Upper lobe of right lung (tissue), 1 donor: ENCODE measurements at places on chromosomes 6 and 20. TPM values are rescaled to one million over a fixed set of nuclear protein-coding genes. Genes with fewer than 3 reads are reported as not detected.

BAG2 gene
- total RNA-seq, result 7.1 TPM

DNAH8 gene
- 0.17 TPM for total RNA-seq

FOXC1 gene
- 4.9 TPM for total RNA-seq

MDFI gene
- total RNA-seq, result 11.0 TPM

GRCh38 chr20:32764005-32764960 is 2.1 kb downstream of the DNMT3B start:
- DNase-seq, result no peak

GRCh38 chr6:107786179-107786578 is 37.9 kb downstream of the SCML4 start:
- DNase-seq, result no peak

- DNase-seq, result no peak
Measured at GRCh38 chr20:42700372-42700771, 489.3 kb downstream of the PTPRT start.

GRCh38 chr6:157186785-157187181 is 136.5 kb downstream of the TMEM242 start:
- DNase-seq, result no peak

GRCh38 chr20:25685276-25686080 is 11.2 kb downstream of the ZNF337 start:
- no peak for DNase-seq

DNA sequence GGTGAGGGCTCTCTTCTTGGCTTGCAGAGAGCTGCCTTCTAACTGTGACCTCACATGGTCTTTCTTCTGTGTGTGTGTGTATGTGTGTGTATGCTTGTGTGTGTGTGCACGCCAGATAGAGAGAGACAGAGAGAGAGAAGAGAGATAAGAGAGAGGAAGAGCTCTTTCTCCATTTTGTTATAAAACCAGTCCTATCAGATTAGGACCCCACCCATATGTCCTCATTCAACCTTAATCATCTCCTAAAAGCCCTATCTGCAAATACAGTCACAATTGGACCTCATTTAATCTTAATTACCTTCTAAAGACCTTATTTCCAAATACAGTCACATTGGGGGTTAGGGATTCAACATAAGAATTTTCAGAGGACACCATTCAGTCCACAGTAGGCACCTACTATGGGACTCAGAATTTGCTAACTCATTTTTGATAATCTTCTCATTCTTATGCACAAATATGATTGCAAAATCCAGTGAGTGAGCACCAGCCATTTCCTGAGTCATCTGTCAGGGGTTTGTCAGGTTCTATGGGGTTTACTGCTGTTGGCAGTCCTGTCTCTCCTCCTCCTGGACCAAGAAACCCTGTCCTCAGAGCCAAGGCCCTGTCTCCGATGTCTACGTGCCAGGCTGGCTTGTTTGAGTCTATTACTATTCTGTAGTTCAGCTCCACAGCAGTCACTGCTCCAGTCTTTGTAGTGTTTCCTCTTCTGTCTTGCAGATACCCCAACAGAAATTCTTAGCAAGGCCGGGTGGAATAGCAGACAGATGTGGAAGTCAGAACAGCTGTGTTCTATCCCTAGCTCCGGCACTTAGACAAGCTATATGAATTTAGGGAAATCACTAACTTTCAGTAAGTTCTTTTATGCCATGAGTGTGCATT is 59.0 kb upstream of the FAM184A start:
- no peak for DNase-seq

DNA sequence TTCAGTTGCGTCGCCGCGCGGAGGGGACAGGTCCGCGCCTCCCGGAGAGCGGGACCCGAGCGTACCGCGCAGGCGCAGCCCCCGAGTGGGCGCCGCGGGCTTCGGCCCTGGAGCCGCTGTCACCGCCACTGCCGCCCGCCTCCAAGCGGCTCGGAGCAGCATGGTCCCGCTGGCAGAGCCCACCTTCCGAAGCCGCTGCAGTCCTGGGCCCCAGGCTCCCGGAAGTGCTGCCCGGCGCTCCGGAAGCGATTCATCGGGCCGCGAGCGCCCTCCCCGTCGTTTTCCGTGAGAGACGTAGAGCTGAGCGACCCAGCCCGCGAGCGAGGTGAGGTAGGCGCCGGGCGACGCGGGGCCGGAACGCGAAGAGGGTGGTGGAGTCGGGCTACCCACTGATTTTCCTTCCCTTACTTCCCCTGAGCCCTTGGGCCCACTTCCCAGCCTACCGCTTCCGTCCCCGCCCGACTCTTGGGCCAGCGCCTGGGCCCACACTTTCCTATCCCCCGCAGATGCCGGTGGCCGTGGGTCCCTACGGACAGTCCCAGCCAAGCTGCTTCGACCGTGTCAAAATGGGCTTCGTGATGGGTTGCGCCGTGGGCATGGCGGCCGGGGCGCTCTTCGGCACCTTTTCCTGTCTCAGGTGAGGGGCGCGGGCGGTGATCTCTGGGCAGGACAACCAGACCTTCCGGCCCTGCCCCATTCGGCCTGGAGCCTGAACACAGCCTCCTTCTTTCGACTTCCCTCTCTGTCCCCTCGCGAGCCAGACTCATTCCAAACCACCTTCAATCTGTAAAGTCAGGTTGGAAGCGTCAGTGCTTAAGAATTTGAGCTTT is at the start of the genes NFS1 and ROMO1:
TSS of gene NFS1 (minus strand) at position 226 of the 830 bp plus-strand sequence. CDS start at position 162, 64 bp downstream.
TSS of gene ROMO1 (plus strand) at position 279 of the 830 bp plus-strand sequence. CDS start at position 507, 228 bp downstream.
- DNase-seq, result peak; percentile 93

DNA sequence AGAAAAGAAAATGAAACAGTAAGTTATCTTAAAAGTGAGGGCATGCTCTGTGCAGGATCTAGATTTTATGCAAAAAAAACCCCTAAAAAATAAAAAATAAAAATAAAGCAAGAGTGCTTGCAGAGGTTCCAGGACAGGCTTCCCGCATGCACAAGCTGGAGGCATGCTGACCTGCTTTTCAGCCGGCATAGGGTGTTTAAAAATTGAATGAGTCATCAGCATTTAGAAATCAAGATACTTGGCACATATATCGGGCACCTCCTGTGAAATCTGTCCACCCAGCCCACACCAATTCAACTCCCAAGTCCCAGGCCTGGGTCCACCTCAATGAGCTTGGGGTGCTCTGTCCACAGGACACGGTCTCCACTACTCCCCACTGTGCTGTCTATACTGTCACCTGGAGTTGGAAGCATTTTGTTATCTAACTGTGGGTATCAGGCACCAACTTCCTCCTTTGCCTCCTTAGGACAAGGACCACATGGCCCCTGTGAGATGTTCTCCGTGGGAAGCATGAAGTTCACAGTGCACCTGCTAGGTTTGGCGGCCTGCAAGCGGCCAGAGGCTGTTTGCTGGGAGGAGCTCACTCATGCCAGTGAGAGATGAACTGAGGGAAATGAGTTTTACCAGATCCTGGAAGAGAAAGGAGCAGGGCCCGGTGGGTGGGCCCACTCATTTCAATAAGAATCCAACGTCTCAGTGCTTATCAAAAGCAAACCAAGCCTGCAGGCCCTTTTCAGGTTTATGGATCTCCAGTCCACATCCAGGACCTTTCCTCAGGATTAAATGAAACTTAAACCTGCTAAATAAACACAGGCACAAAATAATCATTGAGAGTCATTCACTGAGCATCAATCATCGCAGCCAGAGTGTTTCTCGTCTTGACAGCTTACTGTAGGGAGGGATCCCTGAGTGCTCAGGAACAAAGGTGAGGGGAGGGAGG is 121.1 kb downstream of the FOXA2 start:
- no peak for DNase-seq

GRCh38 chr6:150236544-150236943 is 93.7 kb downstream of the PPP1R14C start:
- peak; percentile 89 for DNase-seq

DNA sequence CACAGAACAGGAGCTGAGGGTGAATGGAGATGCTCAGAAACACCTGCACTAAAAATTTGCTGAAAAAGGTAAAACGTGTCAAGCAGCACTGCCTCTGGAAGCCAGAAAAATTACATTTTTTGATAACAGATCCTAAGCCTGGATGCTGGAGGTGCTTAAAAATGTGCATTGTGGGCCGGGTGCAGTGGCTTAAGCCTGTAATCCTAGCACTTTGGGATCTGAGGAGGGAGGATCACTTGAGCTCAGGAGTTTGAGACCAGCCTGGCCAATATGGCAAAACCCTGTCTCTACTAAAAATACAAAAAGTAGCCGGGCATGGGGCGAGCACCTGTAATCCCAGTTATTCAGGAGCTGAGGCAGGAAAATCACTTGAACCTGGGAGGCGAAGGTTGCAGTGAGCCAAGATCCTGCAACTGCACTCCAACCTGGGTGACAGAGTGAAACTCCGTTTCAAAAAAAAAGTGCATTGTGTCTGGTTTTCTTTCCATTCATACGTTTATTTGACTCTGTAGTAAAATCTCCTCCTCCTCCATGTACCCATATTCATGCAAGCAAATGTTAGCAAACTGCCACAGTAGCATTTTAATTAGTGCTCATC is 587 bp upstream of the BTN3A1 start:
- DNase-seq, result no peak

DNA sequence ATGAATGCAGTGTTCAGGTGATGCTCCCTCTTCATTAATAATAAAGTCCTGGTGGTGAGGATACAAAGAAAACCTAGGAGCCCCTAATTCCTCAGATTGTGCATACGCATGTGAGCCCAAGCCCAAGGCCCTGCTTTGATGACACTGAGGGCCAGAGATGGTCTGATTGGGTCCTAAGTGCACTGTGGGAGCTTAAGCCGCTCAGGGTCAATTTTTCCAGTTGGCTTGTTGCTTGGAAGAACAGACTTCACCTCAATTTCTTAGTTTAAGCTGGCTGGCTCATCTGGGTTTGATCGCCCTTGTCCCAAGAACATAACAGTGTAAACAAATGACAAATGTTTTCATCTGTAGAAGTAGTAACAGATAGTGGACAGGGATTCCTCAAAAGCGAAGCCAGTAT is 41.4 kb downstream of the INSM1 start:
- no peak for DNase-seq

GRCh38 chr6:137230547-137230946 is 11.4 kb upstream of the IFNGR1 start:
- no peak for DNase-seq

GRCh38 chr6:119189498-119189897 is 111.0 kb upstream of the FAM184A start:
- DNase-seq, result no peak

- DNase-seq, result no peak
Measured at GRCh38 chr20:15905661-15906060, 667.6 kb downstream of the KIF16B start.

DNA sequence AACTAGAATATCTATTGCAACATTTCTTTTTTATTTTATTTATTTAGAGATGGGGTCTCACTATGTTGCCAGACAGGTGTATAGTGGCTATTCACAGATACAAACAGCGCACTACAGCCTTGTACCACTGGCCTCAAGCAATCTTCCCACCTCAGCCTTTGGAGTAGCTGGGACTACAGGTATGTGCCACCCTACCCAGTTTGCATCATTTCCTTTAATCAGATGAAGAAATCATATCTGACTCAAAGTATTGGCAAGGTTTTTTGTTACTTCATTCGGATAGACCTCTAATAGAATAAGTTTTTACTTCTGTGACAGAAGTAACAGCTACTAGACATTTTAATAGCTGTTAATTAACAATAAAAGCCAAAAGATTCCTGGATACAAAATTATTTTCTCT is 153.9 kb downstream of the CDK19 start:
- no peak for DNase-seq
